Mesenchymal stem cell (in vitro differentiated cells and primary cell): ENCODE measurements at places on chromosomes 4 and X.
A peak's percentile ranks its signal among the peaks of the same experiment; 100 is the strongest.

DNA sequence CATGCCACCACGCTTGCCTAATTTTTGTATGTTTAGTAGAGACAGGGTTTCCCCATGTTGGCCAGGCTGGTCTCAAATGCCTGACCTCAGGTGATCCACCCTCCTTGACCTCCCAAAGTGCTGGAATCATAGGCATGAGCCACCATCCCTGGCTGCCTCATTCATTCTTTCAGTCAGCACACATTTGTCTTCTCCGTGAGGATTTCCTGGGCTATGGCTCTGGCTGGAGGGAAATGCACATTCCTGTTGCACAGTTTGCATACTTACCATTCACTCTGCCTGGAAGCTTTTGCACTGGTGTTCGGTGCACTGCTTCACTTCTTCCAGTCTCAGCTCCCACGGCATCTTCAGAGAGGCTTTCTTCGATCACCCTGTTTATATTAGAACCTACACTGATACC is 267.8 kb downstream of the STIM2 start:
- H3K27me3 ChIP-seq = peaks cover 10% of the 10 kb centered on the region
- DNase-seq = no peak
- peaks cover 3% of the 10 kb centered on the region for H3K4me1 ChIP-seq
- no peaks in the 10 kb centered on the region for H3K36me3 ChIP-seq

GRCh38 chr4:75867130-75867529 is 35.1 kb downstream of the PPEF2 start:
- H3K27ac ChIP-seq = no peak overlapping the region
- no peak for DNase-seq
- H3K36me3 ChIP-seq = no peaks in the 10 kb centered on the region
- no peaks in the 10 kb centered on the region for H3K27me3 ChIP-seq
- H3K4me3 ChIP-seq = no peak overlapping the region

- no peaks in the 10 kb centered on the region for H3K36me3 ChIP-seq
- DNase-seq = no peak
- no peak overlapping the region for H3K27ac ChIP-seq
- no peak overlapping the region for H3K4me3 ChIP-seq
- H3K27me3 ChIP-seq = peaks cover 49% of the 10 kb centered on the region
- H3K4me1 ChIP-seq = peaks cover 33% of the 10 kb centered on the region
These were observed 83.0 kb downstream of the HTRA3 start for GRCh38 chr4:8352368-8353157.

DNA sequence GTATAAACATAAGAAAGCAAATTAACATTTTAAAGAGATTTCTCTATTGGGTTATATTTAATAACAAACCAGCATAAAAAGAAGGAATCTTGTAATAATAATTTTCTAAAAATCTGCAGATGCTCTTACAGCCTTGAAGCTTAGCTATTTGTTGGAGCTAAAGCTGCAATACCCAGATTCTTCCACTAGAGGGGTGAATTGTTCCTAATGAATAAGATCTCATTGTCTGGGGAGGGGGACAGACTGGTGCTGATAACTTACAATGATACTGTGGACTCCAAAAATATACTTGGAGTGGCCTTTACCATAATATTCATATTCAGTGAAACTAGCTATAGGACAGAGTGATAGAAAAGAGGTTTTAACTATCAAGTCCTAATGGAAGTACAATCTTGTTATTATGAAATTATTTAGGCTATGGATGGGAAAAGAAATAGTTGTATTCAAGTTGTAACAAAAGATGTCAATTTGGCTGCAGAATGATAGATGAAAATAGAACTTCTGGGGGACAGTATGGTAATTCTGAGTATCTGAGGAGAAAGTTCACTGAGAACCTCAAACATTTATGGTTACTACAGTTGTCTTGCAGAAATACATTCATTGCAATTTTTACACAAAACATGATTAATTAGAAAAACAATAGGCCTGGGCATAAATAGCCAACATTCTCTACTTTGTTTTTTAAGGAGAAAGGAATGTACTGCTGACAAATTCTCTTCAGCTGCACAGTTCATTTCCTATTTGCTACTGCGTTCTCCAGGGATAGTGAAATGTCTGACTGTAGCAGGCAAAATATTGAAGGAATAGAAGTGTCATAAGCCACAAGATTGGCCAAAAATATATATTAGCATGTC is 443.3 kb downstream of the GBA3 start:
- no peak overlapping the region for H3K4me3 ChIP-seq
- DNase-seq = peak; percentile 50
- no peaks in the 10 kb centered on the region for H3K4me1 ChIP-seq
- H3K27ac ChIP-seq = no peak overlapping the region
- no peaks in the 10 kb centered on the region for H3K36me3 ChIP-seq

DNA sequence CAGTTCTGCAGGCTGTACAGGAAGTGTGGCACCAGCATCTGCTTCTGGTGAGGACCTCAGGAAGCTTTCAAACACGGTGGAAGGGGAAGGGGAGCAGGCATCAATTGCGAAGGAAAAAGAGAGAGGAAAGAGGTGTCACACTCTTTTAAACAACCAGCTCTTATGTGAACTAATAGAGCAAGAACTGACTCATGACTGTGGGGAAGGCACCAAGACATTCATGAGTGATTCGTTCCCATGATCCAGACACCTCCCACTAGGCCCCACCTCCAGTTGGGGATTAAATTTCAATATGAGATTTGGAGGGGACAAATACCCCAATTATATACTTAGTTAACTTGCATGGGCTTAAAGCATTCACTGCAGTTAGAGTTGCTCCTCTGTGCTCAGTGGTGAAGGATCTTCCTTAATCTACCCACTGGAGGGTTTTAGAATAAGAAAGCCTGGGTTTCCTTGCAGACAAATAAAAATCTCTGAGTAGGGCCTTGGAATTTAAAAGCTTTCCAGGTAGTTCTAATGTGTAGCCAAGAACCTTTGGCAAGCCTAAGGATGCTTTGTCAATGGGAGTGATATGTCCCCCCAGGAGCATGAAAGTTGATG is 60.0 kb downstream of the SYNPO2 start:
- no peaks in the 10 kb centered on the region for H3K36me3 ChIP-seq
- H3K4me3 ChIP-seq = no peak overlapping the region
- no peaks in the 10 kb centered on the region for H3K4me1 ChIP-seq
- H3K27me3 ChIP-seq = no peaks in the 10 kb centered on the region

GRCh38 chrX:8313844-8314243 is 142.8 kb upstream of the VCX2 start:
- no peak overlapping the region for H3K4me3 ChIP-seq
- H3K4me1 ChIP-seq = no peaks in the 10 kb centered on the region

DNA sequence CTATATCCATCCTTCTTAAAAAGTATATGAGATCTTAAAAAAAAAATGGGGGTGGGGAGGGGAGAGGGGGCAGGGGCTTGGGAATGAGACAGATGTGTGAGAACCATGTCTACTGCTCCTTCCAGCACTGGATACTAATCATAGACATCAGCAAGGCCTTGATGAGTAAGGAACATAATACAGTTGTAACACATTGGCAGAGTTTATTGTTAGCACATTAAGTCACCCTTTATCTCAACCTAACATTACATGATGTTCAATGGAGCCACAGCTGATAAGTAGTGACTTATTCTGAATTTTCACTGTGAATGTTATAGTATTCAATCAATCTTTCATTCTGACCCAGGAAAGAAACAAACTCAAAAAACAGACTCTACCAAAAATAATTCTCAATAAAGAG is 47.3 kb upstream of the KCNE5 start:
- no peaks in the 10 kb centered on the region for H3K4me1 ChIP-seq
- no peak for DNase-seq
- no peak overlapping the region for H3K4me3 ChIP-seq

DNA sequence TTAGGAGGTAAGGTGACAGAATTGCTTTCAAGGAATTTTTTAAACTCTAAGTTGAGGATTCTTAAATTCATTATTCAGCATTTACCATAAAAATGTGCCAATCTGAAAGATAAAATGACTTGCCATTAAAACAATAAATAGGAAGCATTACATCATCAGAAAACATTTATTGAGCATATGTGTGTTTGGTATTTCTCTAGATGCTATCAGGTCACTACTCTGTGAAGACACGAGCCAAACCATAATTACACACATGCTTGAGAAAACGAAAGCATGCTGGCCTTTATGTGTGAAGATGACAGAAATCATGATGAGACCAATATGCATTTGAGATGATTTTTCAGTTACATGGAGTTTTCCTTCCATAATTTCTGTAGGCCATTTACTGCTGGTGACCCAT is 12.3 kb upstream of the IL21 start:
- no peak overlapping the region for H3K4me3 ChIP-seq
- DNase-seq = no peak
- no peaks in the 10 kb centered on the region for H3K36me3 ChIP-seq
- H3K27me3 ChIP-seq = peaks cover under 1% of the 10 kb centered on the region
- no peaks in the 10 kb centered on the region for H3K4me1 ChIP-seq

- no peak overlapping the region for H3K4me3 ChIP-seq
- no peaks in the 10 kb centered on the region for H3K4me1 ChIP-seq
- no peaks in the 10 kb centered on the region for H3K36me3 ChIP-seq
- DNase-seq = no peak
- no peaks in the 10 kb centered on the region for H3K27me3 ChIP-seq
These were observed 212.5 kb downstream of the SPATA18 start for GRCh38 chr4:52263607-52264006.

DNA sequence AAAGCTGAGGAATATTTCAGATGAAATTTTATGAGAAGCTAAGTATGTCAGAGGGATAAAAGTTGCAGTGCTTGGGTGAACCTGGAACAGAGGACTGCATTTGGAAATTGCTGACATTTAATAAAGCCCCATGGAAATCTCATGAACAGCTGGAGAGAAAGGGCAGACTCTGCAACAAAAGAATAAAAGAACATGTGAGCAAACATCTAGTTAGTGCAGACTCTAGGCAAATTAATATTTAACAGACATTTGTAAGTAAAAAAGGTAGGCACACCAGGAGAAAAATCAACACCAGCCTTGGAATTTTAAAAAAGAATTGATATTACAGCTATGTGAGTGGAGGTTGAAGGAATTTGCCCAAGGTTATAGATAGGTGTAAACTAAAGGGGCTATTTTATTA is 114.6 kb upstream of the PUDP start:
- no peaks in the 10 kb centered on the region for H3K36me3 ChIP-seq
- no peaks in the 10 kb centered on the region for H3K27me3 ChIP-seq
- H3K27ac ChIP-seq = no peak overlapping the region
- no peaks in the 10 kb centered on the region for H3K4me1 ChIP-seq

DNA sequence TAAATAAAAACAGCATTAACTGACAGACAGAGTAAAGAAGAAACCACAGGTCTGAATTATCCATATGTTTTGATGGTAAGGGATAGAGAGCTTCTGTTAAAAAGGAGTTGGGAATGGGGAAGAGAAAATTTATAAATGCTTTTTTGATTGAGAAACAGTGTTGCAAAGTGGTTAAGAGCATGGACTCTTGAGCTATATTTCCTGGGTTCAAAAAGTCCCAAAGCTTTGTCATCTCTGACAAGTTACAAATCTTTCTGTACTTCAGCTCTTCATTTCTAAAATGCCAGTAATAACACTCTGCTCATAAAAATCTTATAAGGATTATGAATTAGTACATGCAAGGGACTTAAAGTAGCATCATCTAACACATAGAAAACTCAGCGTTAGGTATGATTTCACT is 62.2 kb downstream of the N4BP2 start:
- peaks cover 2% of the 10 kb centered on the region for H3K36me3 ChIP-seq
- no peak overlapping the region for H3K4me3 ChIP-seq
- no peaks in the 10 kb centered on the region for H3K27me3 ChIP-seq
- H3K4me1 ChIP-seq = no peaks in the 10 kb centered on the region
- DNase-seq = no peak
- no peak overlapping the region for H3K27ac ChIP-seq

- H3K27me3 ChIP-seq = no peaks in the 10 kb centered on the region
- no peaks in the 10 kb centered on the region for H3K36me3 ChIP-seq
- peak overlapping the region; percentile 59 for H3K4me3 ChIP-seq
- DNase-seq = no peak
- H3K4me1 ChIP-seq = peaks cover 8% of the 10 kb centered on the region
These were observed 609 bp downstream of the REPS2 start for GRCh38 chrX:16946971-16947562.

DNA sequence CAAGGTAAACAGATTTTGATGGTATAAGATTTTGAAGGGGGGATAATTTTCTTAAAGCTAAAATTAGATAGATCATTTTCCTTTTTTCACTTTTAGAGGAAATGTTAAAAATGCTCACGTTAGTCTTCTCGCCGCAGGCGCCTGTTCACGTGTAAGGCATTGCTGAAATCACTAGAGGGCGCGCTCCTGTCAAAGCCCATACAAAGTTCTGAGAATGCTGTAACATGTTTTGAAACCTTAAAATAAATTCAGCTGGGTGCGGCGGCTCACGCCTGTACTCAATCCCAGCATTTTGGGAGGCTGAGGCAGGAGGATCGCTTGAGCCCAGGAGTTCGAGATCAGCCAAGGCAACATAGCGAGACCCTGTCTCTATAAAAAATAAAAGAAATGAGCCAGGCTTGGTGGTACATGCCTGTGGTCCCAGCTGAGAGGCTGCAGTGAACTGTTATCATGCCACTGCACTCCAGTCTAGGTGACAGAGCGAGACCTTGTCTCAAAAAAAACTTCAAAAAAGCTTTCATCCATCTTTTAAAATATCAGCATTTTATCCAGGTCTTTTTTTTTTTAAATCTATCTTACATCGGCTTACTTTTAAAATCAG is 138.0 kb downstream of the RBMX2 start:
- H3K4me3 ChIP-seq = no peak overlapping the region
- H3K27me3 ChIP-seq = peaks cover 21% of the 10 kb centered on the region
- no peak overlapping the region for H3K27ac ChIP-seq
- no peaks in the 10 kb centered on the region for H3K36me3 ChIP-seq

DNA sequence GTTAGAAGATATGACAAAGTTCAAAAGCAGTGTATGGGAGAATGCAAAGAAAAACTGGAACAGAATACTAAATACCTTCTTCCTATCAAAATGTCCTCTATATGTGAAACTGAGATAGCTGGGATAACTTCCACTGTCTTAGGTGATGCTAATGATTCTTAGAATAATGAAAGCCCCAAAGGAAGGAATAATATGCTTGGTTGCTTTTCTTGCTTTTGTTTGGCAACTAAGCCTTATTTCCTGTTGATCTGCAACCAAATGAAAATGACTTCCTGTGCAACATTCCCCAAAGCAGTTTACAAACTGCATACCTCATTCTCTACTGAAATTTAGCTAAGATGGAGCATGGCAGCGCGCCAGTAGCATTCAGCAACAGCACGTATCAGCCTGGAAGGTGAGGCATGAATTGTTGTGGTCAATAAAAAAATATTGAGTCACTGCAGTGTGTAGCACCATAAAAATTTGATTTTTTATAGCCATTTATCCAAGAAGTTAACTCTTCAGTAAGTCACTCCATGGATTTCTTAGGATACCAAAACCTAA is 18.7 kb downstream of the NDNF start:
- H3K27me3 ChIP-seq = no peaks in the 10 kb centered on the region
- no peaks in the 10 kb centered on the region for H3K36me3 ChIP-seq
- no peak for DNase-seq
- no peak overlapping the region for H3K27ac ChIP-seq
- H3K4me1 ChIP-seq = peaks cover 1% of the 10 kb centered on the region

GRCh38 chrX:38937400-38937799 is 136.1 kb downstream of the MID1IP1 start:
- no peaks in the 10 kb centered on the region for H3K36me3 ChIP-seq
- no peak overlapping the region for H3K4me3 ChIP-seq
- no peak overlapping the region for H3K27ac ChIP-seq
- DNase-seq = no peak
- H3K4me1 ChIP-seq = no peaks in the 10 kb centered on the region
- no peaks in the 10 kb centered on the region for H3K27me3 ChIP-seq
